ENCODE measurements at places on chromosomes 6 and 20.

DNA sequence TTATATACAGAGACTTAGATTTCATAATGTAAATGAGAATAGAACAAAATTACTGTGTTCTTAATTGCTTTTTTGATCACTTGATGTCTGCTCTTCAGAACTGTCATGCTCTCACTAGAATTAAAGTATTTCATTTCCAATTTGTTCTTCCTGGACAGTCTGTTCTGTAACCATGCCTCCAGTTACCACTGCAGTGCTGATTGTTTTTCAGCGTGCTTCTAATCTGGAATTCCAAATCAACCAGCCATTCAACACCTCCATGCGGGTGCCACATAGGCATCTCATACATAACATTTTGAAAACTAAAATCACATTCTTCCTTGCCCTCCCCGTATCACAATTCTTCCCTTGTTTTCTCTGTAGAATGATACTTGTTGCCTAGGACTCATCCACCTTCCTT is 132.8 kb downstream of the QKI start:
- DNase-seq, result no peak

GRCh38 chr20:43761386-43762340 is 34.9 kb upstream of the GTSF1L start:
- DNase-seq, result no peak

- DNase-seq, result peak; percentile 26
These were observed 95.3 kb upstream of the MAN1A1 start for GRCh38 chr6:119444642-119445557.

DNA sequence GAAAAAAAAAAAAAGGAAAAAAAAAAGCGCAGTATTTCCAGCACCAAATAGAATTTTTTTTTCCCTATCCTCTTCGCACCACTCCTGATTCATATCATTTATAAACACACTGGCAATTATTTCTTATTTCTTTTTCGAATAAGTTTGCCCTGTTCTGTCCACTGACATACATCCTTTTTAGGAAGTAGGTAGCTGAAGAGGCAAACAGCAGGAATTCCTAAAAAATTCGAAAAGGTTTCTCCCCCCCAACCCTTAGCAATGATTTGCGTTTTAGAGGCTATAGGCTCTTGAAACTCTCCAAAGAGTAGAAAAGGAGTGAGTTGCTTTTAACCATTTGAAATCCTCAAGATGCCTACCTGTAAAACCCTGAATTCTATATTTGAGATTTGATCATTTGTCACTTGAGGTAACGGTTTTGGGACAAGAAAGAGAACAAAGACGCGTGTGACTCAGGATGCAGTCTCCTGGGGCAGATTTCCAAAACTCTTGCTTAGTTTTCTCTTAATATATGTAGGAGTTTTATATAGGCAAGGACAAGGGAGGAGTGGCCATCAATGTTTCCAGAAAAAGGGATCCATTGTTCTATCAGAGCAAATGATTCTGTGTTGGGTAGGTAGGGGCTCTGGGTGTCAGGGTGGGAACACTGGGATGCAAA is 531 bp upstream of the CCN2 start:
- DNase-seq, result no peak

GRCh38 chr20:59811681-59812171 is 121.7 kb downstream of the SYCP2 start:
- no peak for DNase-seq
